ENCODE measurements at places on chromosomes 1 and 21. TPM values are rescaled to one million over a fixed set of nuclear protein-coding genes. Genes with fewer than 3 reads are reported as not detected.

DNA sequence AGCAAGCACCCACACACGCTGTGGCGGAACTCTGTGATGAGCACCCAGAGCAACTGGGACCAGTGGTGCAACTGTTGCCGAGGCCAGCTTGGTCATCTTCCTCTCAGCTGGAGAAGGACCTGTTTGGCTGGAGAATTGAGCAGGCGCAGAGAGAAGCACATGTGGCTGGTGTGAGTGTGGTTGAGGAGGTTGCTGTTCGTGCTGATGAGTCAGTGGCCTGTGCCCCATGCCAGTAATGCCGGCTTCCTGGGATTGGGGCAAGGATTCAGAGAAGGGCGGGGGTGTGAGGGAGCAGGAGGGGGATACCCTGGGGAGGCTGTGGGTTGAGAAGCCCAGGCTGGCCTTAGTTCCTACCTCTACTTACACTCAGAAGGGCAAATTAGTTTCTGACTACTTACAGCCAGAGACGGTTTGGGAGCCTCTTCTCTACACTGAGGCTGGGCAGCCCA is 57.5 kb upstream of the EPS8L3 start:
- DNase-seq: peak; percentile 87

GRCh38 chr21:45889961-45890360 is 91.6 kb upstream of the COL6A1 start:
- DNase-seq: no peak

DNA sequence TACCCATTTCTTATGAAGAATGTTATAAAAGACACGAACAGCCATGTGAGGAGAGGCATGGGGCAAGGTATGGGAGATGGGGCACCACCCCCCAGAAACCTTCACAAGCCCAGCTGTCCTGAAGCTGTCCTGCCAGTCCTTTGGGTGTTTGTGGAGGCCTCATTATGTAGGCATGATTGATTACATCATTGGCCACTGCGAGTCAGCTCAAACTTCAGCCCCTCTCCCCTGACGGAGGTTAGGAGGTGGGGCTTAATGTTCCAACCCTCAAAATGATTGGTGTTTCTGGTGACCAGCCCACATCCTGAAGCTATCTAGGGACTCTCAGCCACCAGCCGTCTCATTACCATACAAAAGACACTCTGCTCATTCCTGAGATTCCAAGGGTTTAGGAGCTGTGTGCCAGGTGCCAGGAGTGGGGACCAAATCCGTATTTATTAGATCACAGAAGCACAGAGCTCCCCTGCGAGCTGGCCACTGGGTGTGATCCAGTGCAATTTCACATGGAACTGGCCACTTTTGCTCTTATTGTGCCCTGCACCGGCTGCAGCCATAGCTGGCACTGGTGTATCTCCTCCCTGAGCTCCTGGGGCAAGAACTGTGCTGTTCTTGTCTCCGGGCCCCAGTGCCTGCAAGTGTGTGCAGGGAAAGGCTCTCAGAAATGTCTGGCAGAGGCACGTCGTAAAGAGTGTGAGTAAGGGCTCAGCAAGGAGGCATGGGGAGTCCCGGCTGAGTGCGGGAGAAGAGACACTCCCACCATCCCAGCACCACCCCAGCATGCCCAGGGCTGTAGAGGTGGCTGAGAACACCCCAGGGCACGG is 10.5 kb downstream of the KIAA1614 start:
- DNase-seq: no peak

- DNase-seq: no peak
These were observed 176.9 kb downstream of the CTH start for GRCh38 chr1:70587872-70588366.

RNU1-3 gene
- 6,622 TPM for total RNA-seq

DAP3 gene
- total RNA-seq: 79.6 TPM

- no peak for DNase-seq
These were observed 57.9 kb upstream of the TRIM67 start for GRCh38 chr1:231103961-231104360.

DNA sequence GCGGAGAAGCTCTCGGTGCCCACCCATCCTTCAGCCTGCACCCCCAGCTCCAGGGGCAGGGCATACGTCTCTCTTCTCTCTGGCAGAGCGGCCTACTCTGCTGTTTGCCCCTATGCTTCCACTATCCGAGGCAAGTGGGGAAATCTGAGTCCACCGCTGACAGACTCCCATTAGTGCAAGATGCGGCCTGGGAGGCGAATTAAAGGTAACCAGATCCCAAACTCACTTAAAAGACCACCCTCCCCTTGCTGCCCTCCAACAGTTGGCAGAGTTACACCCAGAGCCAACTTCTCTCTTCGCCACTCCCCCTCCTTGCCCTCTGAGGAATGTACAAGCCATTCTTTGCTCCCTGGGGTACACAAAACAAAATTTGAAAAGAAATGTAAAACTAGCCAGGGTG is 6.4 kb downstream of the FOXD3 start:
- DNase-seq: no peak

DNA sequence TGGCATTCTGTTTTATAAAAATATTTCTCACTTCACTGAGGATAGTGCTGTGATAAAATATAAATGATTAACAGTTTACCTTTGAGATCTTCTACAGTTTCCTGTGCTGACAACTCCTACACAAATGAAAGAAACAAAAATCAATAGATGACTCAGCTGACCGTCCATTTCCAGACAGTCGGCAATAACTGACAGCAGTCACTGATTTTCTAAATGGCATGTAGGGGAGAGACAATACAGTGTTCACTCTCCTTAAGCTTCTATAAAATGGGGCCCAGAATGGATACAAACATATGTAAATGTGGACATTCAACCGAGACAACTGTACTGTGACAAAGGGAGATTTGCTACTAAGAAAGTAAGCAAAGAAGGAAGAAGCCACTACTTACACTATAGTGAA is 34.3 kb downstream of the PCNX2 start:
- DNase-seq: no peak

DNA sequence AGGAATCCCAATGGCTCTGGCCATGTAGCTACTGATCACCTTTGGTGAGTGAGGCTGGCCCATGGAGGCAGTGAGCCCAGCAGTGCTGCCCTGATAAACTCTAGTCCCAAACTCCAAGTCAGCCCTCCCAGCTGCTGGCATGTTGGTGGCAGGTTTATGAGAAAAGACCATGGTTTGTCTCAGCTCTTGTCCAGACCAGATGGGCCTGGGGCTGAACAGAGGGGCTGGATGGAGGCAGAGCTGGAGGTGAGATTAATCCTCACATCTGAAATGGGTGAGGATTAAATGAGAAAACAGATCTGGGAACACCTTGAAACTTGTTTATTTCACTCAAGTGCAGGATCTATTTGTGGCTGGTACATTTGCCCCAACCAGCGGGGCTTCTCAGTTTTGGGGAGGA is 3.2 kb downstream of the TMEM269 start:
- no peak for DNase-seq

CFHR4 gene
- not detected for total RNA-seq

TLCD4 gene
- 13.6 TPM for total RNA-seq

P3R3URF gene
- not detected for total RNA-seq

OR10J1 gene
- not detected for total RNA-seq

MAB21L3 gene
- 0.46 TPM for total RNA-seq

OR2AK2 gene
- total RNA-seq: not detected

GRCh38 chr1:218982482-218982881 is 191.2 kb upstream of the LYPLAL1 start:
- no peak for DNase-seq

DNA sequence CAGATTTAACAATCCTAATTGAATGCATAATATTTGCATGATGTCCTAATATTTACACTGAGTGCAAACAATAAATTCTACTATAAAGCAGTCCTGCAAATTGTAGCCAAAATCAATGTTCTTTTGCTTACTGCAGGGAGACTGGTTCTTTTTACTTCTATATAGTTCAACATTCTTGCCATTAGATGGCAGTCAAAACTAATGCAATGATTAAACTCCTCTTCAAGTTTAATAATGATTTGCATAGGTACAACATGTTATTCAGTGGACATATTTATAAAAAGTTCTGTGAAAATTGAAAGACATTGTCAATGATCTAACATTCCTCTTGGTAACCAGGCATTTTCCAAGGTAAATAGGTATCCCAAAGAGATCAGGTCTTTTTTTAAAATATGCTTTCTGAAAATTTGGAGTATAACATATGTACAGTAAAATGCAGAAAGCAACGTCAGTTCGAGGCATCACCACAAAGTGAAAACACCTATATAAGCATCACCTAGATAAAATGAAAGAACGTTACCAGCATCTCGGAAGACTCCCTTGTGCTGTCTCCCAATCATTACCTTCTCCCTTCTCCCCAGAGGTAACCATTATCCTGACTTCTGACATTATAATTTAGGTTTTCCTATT is 9.8 kb upstream of the FNBP1L start:
- DNase-seq: no peak

DNA sequence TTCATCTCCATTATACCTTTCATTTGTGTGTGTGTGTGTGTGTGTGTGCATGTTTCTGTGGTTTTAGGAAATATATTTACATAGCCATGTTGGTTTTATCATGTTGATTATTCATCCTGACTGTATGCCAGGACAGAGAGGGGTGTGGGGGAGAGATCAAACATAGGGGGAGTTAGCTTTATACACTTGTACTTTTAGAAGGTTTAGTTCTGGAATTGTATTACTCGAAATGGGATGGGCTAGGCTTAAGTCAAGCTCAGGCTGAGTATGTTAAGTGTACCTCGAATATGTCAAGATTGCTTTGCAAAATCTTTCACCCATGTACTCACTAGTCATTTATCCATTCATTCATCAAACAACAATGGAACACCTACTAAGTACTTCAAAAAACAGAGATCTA is 123.3 kb downstream of the HMCN1 start:
- DNase-seq: no peak

- DNase-seq: no peak
These were observed 56.7 kb upstream of the CD1D start for GRCh38 chr1:158124034-158124433.

DNA sequence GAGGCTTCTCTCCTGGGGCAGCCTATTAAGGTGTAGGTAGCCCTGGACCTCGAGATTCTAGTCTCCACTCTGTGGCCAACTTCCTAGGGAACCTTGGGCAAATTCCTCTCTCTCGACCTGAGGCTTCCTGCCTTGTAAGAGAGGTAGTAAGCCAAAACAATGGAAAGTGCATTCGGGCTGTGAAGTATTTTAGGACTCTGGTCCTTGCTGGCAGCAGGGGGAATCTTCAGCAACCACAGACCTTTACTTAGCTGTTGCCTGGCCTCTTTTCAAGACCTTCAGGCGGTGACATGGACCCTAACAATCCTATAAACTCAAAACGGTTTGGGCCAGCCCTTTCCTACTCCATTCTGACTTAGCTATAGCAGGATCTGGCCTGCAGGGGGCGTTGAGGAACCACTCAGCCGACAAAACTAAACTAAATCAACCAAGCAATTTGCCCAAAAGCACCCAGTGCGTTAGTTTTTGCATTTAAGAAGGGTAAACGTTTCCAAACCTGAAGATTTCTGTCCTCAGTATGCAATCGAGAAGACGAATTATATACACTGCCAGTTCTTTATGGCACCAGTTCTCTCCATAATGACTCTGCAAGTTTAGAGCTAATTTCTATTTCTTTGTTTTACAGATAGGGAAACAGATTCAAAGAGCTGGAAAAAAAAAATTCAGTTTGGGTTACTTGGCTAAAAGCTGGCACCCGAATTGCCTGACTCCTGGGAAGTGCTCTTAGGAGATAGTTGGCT is 10.9 kb upstream of the SESN2 start:
- DNase-seq: peak; percentile 84

LENEP gene
- not detected for total RNA-seq

- DNase-seq: no peak
These were observed 9.3 kb upstream of the FCAMR start for GRCh38 chr1:206979379-206980043.

MAP3K7CL gene
- 7.6 TPM for total RNA-seq

ZBTB8B gene
- not detected for total RNA-seq

AK5 gene
- total RNA-seq: not detected

NBPF14 gene
- 21.8 TPM for total RNA-seq

DNA sequence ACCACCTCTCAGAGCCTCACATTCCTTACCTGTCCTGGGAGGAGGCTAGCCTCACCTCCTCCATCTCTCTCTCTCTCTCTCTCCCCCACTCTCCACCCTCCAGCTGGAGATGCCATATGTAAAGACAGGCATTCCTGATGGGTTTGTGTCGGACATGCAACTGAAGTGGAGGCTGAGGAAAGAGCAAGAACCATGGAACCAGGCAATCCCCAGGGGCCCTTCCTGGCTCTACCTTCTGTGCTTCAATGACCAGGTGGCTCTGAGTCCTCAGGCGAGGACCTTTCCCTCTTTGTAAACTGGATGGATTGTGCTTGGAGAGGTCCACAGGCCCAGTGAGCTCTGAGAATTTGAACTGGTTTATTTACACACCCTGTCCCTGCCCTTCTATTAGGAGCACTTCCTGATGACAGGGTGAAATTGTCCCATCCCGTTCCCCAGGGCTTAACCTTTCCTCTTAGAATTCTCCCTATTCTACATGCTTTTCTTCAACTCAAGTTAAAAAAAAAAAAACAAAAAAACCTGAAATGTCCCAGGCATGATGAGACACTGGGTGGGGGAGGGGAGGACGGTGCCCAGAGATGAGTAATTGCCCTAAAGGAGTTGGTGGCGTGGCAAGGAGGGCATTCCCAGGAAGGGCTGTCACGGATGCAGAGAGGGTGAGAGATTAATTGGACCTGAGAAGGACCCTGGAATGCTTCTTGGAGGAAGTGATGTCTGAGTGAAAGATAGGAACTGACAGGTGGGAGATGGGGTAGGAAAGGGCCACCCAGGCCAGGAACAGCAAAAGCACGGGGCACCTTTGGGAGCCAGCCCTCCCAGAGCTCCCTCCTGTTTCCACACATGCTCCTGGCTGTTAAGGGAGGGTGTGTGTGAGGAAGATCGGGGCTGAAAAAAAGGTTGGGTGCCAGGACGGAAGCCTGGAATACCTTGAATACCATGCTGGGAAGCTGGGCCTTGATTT is 50.2 kb upstream of the WASF2 start:
- no peak for DNase-seq

DNA sequence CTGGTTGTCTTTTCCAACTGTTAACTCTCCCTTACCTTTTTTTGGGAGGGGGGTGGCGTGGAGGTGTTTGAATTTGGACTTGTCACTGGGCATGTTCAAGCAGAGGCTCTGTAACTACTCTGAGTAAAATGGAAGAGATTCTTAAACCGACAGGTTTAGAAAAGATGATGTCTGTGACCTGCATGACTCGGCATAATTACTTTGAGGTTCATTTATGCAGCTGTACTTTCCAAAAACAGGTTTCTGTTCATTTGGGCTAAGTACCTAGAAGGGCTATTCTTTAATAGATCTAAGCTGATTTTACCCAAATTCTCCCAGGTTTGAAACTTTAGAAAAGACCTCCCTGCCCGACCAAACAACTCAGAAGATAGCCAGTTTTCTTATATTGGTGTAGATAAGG is 80.3 kb downstream of the SLC35A3 start:
- no peak for DNase-seq
